ENCODE measurements at places on chromosomes 7 and 10.

GRCh38 chr7:155660059-155660757 lies 15.7 kb downstream of the RBM33 start:
- DNase-seq: no peak

DNA sequence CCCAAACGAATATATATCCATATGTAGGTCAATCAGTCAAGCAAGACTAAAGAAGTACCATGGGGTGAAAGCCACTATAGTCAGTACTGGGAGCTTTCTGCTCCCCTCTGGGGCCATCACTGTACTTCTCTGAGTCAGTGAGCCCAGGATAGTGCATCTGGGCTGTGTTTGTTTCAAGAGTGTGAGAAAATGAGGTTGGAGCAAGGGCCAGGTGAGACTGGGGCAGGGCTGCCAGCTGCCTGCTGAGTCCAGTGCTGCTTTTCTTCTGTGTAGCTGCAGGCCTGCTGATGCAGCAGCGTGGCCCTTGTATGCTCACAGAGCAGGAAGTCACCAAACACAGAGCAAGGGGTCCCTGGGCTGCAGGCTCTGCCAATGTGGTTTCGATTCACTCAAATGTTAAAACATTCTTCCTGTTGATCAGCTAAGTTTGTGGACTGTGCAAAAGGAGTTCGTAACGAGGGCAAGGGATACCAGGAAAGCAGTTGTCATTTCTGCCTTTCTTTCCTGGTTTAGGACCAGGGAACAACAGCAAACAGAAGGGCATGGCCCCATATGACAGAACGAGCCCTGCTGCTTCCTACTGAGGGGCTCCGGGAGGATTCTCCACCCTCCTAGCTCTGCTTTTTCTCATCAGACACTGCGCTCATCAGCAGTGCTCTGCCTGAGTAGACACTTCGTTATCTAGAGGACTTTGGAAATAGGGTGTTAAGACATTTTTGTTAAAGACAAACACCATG lies 65.4 kb upstream of the TNS3 start:
- no peak for DNase-seq

DNA sequence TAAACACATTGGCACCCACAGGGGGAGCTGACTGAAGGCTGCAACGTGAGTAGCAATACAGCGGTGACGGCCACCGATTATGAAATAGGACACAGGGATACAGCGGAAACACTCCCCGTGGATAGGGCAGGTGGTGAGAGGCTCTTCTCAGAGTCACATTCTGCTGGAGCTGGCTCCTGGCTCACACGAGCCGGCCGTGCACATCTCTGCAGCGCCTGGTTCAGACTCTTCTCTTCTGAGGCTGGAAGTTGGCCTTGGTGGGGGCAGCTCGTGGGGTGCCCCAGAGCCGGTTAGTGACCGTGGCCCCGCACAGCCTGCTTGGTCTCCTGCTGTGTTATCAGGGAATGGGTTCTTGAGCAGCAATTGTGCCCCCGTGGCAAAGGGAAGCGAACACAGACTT lies 61.3 kb upstream of the EN2 start:
- DNase-seq: no peak

- DNase-seq: peak; percentile 29
Measured at GRCh38 chr7:5296015-5296610, 13.4 kb downstream of the SLC29A4 start.

- DNase-seq: no peak
Measured at GRCh38 chr10:118276204-118276603, 65.9 kb downstream of the FAM204A start.

DNA sequence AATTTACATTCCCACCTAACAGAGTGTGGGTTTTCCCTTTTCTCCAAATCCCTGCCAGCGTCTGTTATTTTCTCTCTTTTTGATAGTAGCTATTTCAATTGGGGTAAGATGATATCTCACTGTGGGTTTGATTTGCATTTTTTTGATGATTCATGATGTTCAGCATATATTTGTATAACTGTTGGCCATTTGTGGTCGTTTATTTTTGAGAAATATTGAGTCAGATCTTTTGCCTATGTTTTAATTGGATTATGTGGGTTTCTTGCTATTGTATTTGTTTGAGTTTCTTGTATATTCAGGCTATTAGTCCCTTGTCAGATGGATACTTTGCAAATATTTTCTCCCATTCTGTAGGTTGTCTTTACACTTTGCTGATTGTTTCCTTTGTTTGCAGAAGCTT lies 193.8 kb downstream of the ABCA13 start:
- no peak for DNase-seq

GRCh38 chr10:10824591-10825148 lies 193.0 kb upstream of the CELF2 start:
- no peak for DNase-seq

DNA sequence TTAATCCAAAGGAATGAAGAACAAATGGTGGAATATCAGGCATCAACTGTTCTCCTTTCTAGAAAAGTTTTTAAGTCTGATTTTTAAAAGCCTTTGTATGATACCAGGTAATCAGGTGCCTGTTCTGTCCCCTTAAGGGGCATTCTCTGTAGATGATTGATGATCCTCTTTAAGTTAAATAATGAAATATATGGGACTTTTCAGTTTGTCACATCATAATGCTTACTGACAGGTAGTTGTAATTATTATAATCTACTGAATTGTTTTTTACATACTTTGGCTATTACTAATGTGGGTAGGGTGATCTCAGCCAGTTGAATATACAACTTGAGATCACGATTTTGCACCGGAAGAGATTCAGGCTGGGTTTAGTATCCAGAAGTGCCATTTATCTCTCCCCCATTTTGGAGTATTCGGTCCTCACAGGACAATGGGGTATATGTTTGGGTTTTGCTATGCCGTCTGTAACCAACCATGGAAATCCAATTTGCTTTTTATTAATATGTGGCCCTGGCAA lies 330.2 kb downstream of the BICC1 start:
- no peak for DNase-seq

GRCh38 chr10:111972109-111972508 lies 211.5 kb downstream of the GPAM start:
- no peak for DNase-seq

GRCh38 chr7:41292487-41292886 lies 410.4 kb downstream of the INHBA start:
- DNase-seq: no peak

DNA sequence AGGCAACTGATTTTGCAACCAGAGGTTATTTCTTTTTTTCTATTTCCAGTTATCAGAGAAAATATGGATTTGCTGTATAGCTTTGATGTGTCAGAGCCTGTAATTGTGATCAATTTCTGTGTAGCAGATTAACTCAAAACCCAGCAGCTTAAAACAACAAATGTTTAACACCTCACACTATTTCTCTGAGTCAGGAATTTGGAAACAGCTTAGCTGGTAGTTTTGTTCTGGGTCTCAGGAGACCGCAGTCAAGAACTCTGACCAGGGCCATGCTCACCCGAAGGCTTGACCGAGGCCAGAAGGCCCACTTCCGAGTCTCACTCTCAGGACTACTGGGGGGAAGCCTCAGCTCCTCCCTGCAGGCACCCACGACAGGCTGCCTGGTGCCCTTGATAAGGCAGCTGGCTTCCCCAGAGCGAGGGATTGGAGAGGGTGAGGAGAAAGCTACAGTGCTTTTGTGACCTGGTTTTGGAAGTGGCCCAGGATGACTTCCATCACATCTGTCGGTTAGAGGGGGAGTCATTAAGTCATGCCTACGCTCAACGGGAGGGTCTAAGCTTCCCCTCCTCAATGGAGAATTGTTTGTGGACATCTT lies 105.7 kb upstream of the SHH start:
- no peak for DNase-seq

DNA sequence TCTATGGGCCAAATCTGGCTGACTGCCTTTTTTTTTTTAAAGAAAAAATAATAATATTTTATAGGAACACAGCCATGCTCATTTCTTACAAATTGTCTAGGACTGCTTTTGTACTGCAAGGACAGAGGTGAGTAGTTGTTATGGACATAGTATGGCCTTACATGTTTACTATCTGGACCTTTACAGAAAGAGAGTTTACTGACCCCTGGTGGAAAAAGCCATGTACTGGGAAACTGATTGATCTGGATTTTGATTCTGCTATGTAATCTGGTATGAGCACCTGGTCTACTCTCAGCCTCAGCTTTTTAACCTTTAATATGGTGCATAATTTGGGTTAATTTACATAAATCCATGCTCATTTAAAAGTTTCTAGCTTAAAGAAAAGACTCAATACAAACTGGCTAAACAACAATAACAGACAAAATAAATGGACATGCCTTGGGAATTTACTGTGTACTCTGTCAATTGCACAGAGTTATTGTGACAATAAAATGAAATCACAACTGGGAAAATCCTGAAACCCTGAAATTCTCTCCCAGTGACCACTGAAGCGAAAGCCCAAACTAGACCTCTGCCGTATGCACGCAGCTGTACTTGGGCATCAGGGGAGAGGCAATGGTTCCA lies 260.7 kb downstream of the BMPER start:
- DNase-seq: no peak

GRCh38 chr7:103613655-103614642 lies 167.9 kb upstream of the SLC26A5 start:
- no peak for DNase-seq

DNA sequence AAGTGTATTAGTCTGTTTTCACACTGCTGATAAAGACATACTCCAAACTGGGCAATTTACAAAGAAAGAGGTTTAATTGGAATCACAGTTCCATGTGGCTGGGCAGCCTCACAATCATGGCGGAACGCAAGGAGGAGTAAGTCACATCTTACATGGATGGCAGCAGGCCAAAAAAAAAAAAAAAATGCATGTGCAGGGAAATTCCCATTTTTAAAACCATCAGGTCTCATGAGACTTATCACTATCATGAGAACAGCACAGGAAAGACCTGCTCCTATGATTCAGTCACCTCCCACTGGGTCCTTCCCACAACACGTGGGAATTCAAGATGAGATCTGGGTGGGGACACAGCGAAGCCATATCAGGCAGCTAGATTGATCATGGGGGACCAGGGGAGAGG lies 136.8 kb downstream of the EXOC4 start:
- no peak for DNase-seq

- DNase-seq: no peak
Measured at GRCh38 chr7:100728196-100728595, 5.2 kb upstream of the ZAN start.

DNA sequence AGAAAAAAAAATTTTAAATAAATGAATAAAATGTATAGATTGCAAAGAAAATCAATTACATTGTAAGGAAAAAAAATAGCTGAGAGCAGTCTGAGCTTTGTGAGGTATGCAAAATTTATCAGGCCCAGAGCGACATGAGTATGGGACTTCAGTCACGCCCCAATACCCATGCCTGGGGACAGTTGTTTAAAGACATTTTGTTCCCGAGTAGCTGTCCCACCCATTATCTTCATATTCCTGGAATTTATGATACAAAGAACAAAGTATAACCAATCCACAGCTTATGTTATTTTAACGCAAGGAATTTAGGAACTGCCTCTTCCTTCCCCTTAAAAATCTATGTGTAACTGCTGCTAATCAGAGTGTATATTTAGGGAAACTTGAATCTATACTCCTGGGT lies 1.6 kb upstream of the PON2 start:
- no peak for DNase-seq
